ENCODE measurements at places on chromosomes 1 and 21.

DNA sequence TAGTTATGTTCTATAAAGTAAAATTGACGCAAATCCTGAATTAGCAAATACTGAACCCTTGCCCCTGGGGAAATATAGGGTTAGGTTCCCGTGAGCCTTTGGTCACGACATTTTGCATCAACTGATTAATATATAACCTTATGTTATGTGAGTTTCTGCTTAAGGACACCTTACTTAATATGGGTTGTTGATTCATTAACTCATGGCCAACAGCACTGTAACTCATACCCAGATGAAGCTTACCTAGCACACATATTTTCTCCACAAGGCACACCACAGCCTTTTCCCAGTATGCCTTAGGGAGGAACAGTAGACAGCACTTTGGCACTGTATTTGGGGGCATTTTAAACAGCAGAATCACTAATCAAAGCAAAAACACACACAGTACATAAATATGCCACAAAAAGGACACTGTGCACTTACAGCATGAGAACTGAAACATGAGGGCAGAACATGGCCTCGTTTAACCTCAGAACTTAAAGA lies 15.1 kb downstream of the INAVA start:
- DNase-seq = no peak

DNA sequence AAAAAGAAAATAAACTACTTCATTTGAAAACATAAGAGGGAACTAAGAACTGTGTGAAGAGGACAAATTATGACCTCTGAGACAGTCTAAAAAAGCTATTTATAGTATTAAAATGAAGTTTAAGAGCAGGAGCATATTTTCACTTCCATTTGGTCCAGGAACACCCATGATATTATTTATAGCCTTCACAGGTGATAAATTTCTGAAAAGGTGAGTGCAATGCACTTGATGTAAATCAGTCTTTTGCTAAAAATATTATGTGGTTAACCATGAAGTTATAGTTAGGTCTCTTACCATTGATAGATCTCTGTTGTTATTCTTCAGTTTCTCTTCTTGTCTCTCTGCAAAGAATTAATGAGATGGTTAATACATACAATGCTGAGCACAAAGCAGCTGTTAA lies 14.7 kb downstream of the TMCO1 start:
- DNase-seq = no peak

DNA sequence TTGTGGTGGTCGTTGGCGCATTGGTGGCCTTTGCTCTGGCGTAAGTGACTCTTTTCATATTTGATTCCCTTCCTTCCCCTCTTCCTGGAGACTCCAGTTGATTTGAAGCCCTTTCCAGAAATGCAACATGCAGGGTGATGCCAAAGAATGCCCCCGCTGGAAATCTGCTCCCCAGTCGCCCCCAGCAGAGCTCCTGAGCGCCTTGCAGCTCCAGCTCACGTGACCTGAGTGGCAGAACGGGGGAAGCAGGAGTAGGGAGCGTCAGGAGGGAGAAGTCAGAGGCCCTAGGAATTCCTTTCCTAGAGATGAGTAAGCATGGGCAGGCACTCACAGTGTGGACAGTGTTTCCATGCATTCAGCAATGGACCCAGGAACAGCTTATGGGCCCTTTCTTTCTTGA lies 255.9 kb downstream of the CACNA1E start:
- DNase-seq = no peak

DNA sequence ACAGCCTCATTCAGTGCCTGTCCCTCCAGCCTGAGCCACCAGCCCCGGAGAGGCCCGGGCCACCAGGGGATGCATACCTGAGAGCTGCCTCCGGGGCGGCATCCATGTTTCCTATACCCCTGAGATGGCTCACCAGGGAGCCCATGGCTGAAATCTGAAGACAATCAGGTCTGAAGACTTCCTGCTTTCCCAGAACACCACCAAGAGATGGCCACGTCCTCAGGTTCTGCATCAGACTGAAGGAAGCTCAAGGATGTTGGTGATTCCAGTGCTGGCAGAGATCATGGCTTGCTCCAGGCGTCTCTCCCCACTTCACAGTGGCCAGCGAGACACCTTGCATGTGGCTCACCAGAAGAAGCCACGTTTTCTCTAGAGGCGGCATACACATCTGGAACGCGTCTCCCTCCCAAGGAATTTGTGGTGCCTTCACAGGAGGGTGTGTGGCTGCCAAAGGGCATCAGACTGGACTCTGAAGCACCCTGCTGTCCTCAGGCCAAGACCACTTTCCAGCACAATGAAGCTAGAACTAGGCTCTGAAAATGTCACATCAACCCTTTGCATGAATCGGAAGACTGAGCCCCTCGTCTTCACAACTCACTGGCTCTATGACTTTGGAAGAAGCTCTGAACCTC lies 170.7 kb upstream of the IRF2BP2 start:
- DNase-seq = no peak
